ENCODE measurements at places on chromosomes 6 and 20.

DNA sequence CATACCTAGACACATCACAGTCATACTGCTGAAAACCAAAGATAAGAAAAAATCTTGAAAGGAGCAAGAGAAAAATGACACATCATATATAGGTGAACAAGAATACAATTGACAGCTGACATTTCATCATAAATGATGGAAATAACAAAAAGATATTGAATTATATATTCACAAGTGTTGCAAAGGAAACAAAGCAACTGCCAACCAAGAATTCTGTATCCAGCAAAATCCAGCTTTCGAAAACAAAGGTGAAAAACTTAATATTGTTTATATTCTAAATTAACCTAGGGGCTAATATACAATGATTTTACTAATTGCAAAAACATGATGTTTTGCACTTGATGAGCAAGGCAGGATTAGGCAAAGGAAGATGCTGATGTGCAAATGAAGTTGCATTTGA, 84.3 kb downstream of the MOXD1 start:
- DNase-seq: no peak

DNA sequence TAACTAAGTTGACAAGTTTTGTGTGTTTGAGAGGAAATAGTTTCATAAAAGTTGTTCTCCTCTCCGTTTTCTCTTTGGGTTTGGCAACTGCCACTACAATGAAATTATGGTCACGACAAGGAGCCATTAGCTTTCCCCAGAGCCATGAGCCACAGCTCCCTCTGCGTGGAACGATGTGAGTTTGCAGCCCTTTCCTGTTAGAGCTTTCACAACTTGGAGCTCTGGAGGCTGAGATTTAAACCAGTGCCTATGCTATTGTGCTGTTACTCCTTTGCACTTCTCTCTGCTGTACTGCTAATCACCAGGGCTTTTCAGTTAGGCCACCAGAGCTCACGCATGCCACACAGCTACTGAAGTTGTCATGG, 29.3 kb upstream of the TXNDC5 start:
- no peak for DNase-seq

GRCh38 chr20:1075616-1076015, 42.8 kb upstream of the PSMF1 start:
- DNase-seq: no peak

- DNase-seq: no peak
Observed at GRCh38 chr20:19832875-19833274, 74.8 kb downstream of the RIN2 start.

DNA sequence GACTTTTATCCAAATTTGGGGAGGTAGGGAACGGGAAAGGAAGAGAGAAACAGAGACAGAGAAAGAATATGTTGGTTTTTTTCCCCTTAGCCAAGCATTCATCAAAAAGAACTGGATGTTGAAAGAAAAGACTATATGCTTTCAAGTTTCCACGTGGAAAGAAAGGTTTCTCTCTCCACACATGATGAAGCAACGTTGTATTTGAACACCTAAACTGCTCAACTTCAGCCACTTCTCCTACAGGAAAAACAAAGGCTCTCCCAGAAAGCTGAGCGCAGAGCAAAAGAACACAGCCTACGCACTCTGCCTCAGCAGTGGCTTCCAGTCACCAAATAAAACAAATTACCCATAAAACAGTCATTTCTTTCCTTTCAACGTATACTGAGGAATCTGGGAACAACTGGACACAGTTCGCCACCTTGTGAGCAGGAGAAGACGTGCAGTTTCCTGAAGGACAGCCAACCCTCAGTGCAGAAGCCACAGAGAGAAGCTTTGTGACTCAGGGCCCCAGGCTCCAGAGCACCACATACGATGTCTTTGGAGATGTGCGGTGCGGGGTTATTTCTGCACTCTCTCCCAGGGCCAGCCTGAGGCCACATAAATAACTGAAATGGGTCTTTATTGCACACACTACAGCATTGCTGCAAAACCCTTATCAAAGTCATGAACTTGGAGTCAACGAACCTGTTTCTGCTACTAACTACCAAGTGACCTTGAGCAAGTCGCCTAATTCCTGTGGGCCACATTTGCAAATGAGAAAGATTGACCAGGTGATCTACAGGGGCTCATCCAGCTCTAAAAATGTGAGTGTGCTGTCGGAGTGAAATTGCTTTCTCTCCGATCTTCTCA, 10.1 kb downstream of the IL17F start:
- no peak for DNase-seq

DNA sequence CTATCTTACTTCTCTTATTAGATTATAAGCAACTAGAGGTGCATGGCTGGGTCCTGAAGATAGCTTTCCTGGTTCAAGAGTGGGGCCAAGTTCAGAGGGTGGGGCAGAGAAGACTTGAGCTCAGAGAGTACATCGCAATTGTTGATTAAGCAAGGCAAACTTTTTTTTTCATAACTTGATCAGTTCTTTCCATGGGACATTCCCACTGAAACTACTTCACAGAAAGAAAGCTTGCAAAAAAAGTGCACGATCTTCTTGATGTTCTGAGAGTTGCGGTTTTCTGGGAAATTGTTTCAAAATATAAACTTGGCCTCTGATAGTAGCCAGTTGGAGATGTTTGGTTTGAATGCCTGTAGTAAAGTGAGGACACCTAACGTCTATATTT, 100.9 kb downstream of the ZDHHC14 start:
- no peak for DNase-seq

- no peak for DNase-seq
Observed at GRCh38 chr6:137043710-137044365, 927 bp downstream of the IL20RA start.

- DNase-seq: no peak
Observed at GRCh38 chr20:53174454-53174853, 202.3 kb downstream of the TSHZ2 start.

DNA sequence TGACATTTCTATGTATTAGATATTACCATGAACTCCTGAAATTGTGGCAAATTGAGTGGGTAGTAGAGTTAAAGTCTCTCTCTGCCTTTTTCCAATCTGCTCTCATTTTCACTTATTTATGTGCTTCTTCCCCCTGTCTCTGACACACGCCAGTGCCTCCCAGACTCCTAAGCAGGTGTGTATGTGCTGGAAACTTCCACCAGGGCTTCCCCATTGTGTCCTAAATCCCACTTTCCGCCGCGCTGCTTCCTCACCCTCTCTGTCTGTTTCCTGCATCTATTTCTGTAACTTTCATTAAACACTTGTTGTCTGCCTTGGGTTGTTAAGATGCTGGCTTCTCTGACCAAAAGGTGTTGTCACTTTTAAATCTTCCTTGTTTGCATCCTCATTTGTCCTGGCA, 97.6 kb upstream of the HDGFL1 start:
- DNase-seq: no peak

DNA sequence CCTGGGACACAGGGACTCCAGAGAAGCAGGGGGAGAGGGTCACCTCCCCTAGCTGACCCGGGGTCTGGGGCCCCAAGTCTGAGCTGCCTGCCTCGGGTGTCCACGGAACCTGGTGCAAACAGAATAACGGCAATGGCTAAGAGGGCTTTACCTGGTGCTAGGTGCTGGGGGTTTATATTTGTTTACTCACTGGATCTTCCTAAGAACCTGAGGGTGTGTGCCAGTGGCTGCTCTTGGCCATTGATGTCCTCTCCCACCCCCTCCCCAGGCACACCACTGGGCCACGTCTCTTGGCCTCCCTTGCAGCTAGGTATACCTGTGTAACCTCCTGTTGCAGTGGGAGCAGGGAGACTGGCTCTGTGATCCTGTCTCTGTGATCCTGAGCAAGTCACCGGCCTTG, 157.9 kb upstream of the MLN start:
- no peak for DNase-seq

DNA sequence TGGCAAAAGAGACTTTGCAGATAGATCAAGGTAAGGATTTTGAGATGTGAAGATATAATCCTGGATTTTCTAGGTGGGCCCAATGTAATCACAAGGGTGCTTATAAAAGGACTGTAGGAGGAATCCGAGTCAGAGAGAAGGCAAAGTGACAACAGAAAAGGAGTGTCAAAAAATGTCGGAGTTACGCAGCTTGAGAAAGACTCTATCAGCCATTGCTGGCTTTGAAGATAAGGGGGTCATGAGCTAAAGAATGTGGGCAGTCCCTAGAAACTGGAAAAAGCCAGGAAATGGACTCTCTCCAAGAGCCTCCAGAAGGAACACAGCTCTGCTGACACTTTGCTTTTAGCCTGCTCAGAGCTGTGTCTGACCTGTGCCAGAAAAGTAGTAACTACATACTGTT, 8.7 kb upstream of the RWDD1 start:
- no peak for DNase-seq

DNA sequence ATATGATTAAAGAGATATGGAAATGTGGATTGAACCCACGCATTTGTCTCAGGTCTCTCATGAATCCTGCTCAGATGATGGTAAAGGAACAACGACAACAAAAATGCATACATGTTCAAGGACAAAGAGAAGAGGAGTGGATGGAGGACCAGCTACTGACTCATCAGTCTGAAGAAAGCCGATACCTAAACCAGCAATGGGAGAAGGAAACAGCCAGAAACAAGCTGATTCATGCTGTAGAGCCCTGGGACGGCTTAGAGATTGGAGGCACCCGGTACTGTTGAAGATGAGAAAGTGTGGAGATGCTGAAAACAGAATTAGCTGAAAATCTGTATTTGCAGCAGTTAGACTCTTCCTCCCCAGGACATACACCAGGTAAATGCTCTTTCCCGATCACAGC, 14.4 kb upstream of the RIPPLY2 start:
- no peak for DNase-seq

- no peak for DNase-seq
Observed at GRCh38 chr6:116404696-116405095, 33.9 kb downstream of the DSE start.

- DNase-seq: no peak
Observed at GRCh38 chr20:23080521-23080920, 5.6 kb downstream of the CD93 start.

DNA sequence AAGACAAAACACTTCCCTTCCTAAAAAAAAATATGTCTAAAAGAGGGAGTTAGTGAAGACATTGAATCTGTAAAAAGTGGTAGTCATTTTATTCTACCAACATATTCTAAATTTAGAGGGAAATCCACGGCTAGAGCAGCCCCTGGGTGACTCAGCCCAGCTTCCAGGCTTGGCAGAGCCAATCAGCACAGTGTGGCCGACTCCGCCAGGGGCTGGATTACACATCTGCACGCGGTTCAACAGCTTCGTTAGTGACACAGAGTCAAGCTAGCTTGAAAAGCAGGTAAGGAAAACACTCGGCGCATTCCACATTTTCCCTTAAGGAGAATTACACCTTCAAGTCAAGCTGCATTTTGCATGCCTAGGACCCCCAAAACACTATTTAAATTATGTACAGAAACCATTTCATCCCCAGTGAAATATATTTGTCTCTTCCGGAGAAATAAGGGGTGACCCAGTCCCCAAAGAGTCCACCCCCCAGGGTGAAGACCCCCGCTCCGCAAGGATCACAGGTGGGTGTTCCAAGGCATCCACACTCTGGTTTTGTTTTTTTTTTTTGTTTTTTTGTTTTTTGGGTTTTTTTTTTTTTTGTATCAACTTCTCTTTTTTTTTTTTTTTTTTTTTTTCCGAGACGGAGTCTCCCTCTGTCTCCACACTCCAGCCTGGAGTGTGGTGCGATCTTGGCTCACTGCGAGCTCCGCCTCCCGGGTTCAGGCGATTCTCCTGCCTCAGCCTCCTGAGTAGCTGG, 58.4 kb upstream of the ARID1B start:
- no peak for DNase-seq

DNA sequence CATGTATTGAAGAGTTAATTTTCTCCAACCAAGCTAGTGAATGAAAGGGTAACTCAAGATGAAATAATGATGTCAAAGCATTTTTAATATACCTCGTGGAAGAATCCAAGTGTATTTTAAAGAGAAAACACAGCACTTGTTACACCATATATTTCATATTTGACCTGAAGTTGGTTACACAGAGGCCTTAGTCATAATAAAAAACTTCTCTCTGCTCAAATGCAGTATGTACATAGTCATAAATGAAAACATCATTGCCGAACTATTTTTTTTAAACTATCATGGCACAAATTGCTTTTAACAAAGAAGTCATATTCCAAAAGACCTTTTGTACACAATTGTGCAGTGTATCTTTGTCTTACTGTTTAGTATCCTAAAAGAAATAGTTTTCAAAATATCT, 43.0 kb downstream of the BACH2 start:
- DNase-seq: no peak

DNA sequence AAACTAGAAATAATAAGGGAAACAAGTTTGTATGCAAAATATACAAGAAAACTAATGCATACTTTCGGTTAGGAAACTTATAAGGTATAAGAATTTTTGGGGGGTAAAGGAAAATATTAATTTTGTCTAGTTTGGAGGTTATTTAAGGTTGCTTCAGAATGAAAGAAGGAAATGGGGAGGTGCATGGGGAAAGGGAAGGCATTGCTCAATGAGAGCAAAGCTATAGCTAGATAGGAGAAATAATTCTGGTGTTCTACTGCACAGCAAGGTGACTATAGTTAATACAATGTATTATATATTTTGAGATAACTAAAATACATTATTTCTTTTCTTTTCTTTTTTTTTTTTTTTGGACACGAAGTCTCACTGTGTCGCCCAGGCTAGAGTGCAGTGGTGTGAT, 5.4 kb upstream of the MYMX start:
- DNase-seq: no peak

DNA sequence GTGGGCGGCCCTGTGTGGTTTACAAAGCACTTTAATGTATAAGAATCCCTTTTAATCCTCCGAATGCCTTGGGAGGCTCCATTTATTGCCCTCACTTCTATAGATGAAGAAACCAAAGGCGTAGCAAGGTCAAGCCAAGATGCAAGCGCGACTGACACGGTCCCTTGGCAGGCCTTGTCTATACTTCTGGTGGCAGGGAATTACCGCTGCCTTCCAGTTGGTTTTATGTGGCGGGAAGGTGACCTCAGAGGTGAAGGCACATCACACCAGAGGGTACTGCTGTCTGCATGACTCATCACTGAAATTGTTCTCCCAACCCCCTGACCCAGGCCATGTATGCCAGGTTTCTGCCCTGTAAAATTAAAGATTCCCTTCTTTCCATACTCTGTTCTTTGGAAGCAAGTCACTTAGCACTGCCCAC, 36.1 kb upstream of the NAA20 start:
- DNase-seq: no peak

GRCh38 chr6:162219266-162219665, 508.3 kb downstream of the PRKN start:
- no peak for DNase-seq

DNA sequence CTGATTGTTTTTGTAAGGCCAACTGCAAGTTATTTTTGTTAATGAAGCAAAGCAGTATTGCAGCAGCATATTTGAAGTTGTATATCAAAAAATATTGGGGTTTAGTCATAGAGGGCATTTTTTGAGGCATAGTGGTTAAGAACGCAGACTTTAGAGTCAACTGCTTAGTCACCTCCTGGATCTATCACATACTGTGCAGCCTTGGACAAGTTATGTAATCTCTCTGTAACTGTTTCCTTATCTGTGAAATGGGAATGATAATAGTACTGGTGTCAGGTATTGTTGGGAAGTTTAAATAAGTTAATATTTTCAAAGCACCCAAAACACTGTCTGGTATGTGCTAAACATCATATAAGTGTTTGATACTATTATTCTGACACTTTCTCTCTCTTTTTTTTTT, 27.2 kb upstream of the EFHC1 start:
- DNase-seq: no peak
